ENCODE measurements at places on chromosomes 5 and 9.

GRCh38 chr5:477871-478270 lies 34.9 kb downstream of the EXOC3 start:
- DNase-seq = no peak

DNA sequence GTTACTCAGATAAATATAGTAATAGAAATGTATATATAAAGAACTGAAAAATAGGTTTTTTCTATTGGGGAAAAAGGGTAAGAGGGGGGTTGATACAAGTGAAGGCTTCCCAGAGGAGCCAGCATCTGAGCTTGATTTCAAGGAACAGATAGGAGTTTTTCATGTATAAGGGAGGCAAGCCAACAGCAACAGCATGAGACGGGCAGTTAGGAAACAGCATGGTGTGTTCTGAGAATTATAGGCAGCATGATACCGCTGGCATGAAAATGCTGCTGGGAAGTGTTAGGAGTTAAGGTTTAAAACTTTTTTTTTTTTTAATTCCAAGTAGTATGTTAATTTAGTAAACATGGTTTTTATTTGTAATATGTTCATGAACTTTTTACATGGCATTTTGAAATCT lies 9.7 kb downstream of the CDC37L1 start:
- DNase-seq = no peak

DNA sequence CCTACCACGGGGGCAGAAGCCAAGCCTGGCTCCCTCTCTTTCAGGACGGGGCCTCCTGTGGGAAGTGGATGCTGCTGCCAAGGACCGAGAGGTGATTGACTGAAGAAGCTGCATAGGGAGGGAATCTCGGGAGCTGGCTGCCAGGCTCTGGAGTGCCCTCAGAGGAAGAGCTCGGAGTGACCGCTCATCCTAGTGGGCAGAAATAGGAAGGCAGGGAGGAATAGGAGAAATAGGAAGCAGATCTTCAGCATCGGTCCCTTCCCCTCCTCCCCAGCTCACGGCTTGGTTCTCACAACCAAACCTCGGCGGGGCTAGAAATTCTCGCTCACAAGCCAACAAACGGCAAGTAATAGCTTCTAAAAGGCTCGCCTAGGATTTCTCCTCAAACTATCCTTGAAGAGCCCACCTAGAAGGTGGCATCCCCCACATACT lies 159.9 kb upstream of the RAI14 start:
- no peak for DNase-seq

DNA sequence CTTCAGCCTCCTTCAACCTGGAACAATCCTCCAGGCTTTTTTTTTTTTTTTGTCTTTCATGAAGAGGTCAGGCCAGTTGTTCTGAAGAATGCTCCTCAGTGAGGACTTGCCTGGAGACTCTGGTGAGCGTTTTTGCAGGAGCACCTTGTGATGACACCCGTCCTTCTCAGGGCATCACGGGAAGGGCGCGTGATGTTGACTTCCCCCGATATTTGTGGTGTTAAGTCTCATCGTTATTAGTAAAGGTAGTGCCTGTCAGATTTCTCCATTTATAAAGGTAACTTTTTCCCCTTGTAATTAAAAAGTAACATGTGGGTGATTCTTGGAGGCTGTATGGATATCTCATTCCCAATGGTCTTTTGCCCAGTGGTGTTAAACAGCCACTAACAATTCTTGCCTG lies 11.1 kb upstream of the PSMB7 start:
- DNase-seq = no peak

GRCh38 chr5:88304356-88304755 lies 35.7 kb upstream of the TMEM161B start:
- no peak for DNase-seq

DNA sequence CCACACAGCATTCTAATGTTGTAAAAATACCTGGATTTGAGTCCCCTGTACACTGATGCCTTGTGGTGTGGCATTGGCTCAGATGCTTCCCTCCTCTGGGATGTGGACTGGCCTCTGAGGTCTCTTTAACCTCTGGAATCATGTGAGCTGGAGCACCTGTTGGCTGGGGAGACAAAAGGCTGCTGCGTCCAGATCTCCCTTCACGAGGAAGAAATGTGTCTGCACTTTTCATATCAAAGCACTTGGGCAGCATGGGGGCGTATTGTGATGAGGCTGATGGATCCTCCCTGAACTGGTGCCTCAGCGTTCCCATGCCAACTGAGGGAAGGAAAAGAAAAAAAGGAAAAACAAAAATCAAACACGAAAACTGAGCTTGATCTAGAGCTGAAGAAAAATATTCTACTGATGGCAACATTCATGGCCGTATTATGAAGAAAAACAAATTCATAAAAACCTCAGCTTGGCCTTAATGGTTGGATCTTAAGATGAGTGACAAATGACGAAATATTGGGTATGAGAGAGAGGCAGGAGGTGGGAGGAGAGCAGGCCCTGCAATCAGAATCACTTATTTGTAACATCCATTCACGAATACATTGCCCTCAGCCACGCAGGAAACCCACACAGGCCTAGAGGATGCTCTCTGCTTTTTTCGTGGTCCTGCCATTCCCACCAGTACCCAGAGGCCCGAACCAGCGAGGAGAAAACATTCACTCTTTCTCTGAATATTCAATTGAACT lies 26.2 kb downstream of the GRIA1 start:
- DNase-seq = peak; percentile 23

GRCh38 chr5:142537938-142538337 lies 148.0 kb downstream of the FGF1 start:
- DNase-seq = no peak

DNA sequence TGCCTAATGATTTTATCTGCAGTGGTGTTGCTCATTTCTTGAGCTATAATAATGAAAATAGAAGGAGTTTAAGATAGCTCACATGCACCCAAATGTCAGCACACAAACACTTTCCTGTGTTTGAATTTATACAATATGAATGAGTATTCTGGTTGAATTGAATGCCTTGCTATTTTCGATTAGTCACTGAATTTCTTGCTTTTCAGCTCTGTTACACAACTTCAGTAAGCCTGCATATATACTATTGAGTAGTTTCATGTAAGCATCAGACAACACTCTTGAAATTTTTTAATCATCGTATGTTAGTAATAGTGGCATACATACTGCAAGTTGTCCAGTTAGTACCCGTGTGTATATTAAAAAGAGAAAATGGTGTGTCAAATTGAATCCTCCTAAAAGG lies 281.5 kb upstream of the GRIA1 start:
- no peak for DNase-seq

- DNase-seq = no peak
Measured at GRCh38 chr5:62083247-62083646, 222.8 kb upstream of the KIF2A start.

GRCh38 chr9:129981180-129981907 lies 61.6 kb downstream of the FNBP1 start:
- DNase-seq = no peak

GRCh38 chr5:117590944-117591343 lies 1016.3 kb upstream of the SEMA6A start:
- DNase-seq = peak; percentile 5

- DNase-seq = no peak
Measured at GRCh38 chr5:97094579-97095317, 47.7 kb downstream of the LIX1 start.

GRCh38 chr5:176365351-176366231 lies at the start of gene ARL10:
Gene ARL10, plus strand, starts transcription at chr5:176365487. Its CDS starts 77 bp downstream, at chr5:176365564.
- DNase-seq = no peak

DNA sequence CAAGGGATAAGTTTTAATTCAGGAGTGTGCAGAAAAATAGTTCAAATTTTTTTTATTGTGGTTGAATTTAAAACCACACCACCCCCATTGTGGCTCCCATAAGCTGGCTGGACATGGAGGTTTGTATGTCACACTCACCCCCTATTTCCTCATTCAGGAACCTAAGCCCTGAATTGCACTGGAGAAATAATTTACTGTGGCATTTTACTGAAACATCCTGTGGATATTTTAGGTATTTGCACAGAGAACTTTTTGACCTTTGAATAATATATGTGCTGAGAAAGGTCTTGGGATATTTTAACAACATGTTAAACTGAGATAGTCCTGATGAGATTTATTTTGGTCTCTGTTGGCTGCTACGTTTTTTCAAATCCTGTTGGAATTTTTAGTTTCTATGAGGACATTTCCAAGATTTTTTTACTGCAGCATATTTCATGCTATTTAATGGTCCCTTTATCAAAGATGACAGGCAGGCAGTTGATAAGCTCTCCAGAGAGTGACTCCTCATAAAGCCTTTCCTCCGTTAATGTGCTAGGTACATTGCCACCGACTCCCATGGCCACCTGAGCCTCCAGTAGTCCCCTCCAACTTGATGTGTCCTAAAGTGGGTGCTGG lies 51.2 kb upstream of the PALM2AKAP2 start:
- no peak for DNase-seq

DNA sequence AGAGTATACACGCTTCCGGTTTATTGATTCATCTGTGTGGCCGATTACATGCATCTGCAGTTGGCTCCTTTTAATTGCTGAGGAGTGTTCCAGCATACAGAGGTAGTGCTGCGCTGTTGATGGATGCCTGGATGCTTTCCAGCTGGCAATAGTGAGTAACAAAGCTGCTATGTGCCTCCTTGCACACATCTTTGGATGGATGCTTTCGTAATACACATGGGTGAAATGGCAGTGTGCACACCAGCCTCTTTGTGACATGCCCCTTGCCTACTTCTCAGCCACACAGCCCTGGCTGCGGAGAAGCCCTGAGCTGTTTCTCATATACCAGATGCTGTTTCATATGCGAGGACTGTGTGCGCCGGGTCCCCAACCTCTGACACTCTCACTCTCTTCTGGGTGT lies 151.0 kb downstream of the GADD45G start:
- DNase-seq = no peak

GRCh38 chr5:136034984-136035383 lies 6.2 kb downstream of the TGFBI start:
- no peak for DNase-seq

DNA sequence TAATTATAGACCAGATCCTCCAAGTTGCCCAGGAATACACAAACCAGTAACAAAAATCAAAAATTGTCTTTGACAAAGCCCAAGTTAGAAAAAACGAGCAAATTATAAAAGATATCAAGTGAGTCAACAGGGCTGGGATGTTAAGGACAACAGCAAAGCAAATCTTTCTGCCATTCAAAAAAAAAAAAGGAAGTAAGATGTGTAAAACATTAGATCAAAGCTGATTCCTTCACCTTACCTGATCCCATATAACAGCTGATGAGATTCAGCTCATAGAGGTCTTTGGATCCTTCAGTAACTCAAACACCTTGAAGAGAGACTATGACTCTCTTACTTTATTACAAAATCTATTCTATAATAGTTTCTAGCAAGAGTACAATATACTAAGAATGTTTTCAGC lies 100.9 kb downstream of the STRBP start:
- no peak for DNase-seq

- DNase-seq = peak; percentile 90
Measured at GRCh38 chr5:126594748-126595485, at the start of gene ALDH7A1. Gene ALDH7A1, minus strand, starts transcription at chr5:126595219. Its CDS starts 21 bp downstream, at chr5:126595198.

DNA sequence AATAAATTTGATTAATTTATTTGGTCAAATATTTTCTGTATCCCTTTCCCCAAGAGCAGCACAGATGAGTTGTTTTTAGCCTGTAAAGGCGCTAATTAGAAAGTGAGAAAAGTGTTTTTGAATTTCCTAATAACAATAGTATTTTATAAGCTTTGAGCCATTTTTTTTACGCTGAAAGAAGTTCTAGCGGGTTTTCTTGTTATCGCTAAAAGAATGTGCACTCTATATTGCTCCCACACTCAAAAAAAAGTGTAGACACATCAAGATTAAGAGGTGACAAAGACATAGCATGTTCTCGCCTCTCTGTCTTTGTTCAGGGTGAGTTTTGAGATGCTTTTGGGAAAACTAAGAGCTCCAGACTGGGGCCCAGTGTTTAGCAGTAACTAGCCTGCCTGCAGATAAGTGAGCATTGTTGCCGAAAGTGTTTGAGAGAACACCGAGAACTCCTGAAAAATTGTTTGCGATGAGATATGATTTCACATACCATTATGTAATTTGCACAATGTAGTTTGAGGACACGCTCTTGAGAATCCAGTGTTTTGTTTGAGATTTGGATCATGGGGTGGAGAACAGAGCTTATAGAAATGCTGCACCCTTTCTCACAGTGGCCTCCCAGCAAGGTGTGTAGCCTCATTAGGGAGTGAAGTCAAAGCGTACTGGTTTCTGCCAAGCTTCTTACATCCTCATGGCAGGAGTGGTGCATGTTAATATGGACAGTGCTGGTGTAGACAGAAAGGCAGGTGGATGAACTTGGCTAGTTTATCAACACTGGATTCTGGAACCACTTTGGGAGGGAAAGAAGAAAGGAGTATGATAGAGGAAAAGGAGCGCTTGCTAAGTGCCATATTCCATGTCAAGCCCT lies 1.5 kb downstream of the F2R start:
- no peak for DNase-seq

GRCh38 chr9:5971740-5972139 lies 43.7 kb downstream of the RANBP6 start:
- no peak for DNase-seq

- no peak for DNase-seq
Measured at GRCh38 chr9:111853450-111853827, 43.2 kb upstream of the UGCG start.

GRCh38 chr9:127498298-127498697 lies 47.0 kb downstream of the LRSAM1 start:
- DNase-seq = no peak

GRCh38 chr9:79764374-79764773 lies 192.6 kb downstream of the TLE4 start:
- DNase-seq = no peak

DNA sequence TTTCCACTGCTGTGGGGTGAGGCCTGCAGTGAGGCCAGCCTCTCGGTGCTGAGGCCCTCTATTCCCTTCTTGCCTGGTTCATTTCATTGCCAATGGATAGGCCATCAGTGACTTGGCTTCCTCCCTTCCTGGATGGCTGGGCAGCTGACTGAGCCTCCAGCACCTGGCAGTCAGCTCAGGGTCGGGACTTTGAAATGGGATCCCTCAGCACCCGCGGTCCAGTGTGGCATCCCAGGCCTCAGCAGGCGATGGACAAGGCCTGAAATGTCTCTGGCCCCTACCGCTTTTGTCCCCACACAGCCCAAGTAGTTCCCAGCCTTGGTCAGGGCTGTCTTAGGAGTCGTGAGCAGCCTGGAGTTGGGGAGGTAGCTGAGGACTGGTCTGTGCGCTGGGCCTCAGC lies 17.2 kb downstream of the NDST1 start:
- no peak for DNase-seq

- DNase-seq = no peak
Measured at GRCh38 chr5:168801567-168801966, 222.4 kb upstream of the PANK3 start.

DNA sequence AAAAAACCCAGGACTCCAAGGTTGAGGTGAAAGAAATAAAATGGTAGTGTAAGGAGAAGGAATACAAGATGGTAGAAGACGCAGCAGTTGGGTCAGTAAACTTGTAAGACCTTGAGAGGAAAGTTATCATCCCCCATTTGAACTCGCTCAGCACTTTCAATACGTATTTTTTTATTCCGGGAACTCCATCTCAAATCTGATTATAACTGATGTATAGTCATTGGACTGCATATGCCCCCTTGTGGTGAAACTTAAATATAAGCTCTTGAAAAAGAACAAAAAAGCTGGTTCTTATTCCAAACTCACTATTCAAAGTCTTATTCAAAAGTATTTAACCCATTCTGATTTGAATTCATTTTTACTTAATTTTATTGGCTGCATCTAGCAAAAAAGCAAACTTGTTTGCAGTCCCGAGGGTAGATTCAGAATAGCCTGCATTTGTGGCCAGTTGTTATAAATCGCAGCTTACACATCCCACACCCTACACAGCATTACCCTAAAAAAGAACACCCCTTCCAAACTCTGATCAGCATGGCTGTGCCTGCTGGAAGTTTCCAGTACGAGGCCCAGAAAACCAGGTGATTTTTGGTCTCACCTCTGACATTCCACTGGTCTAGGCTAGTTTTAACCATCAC lies 118.0 kb downstream of the ESM1 start:
- DNase-seq = no peak

- DNase-seq = no peak
Measured at GRCh38 chr5:156473269-156473908, 146.4 kb downstream of the SGCD start.
